ENCODE measurements at places on chromosomes 7 and 10. TPM values are rescaled to one million over a fixed set of nuclear protein-coding genes. Genes with fewer than 3 reads are reported as not detected.

The TAS2R5 gene
- polyA plus RNA-seq = 1.3 TPM

The OR6B1 gene
- polyA plus RNA-seq = not detected

The TMEM176A gene
- not detected for polyA plus RNA-seq

The BAG3 gene
- polyA plus RNA-seq = 22.3 TPM

The CHCHD1 gene
- 32.1 TPM for polyA plus RNA-seq

The FGFR2 gene
- polyA plus RNA-seq = 0.06 TPM

The SLC29A3 gene
- 8.7 TPM for polyA plus RNA-seq

The CALHM3 gene
- polyA plus RNA-seq = not detected

The PIK3AP1 gene
- 0.04 TPM for polyA plus RNA-seq

The PLEKHS1 gene
- polyA plus RNA-seq = not detected

The HHEX gene
- 81.0 TPM for polyA plus RNA-seq

The TAS2R41 gene
- polyA plus RNA-seq = not detected

The ITIH2 gene
- not detected for polyA plus RNA-seq

The ELMO1 gene
- 17.0 TPM for polyA plus RNA-seq

The AHR gene
- polyA plus RNA-seq = 4.8 TPM

The BAIAP2L1 gene
- 0.32 TPM for polyA plus RNA-seq

The POLR2J2 gene
- 1.7 TPM for polyA plus RNA-seq

The GPR141 gene
- not detected for polyA plus RNA-seq

The ITPRID1 gene
- not detected for polyA plus RNA-seq

The KCP gene
- not detected for polyA plus RNA-seq

The SPDYE8 gene
- not detected for polyA plus RNA-seq

The PCLO gene
- polyA plus RNA-seq = 0.04 TPM

The PRF1 gene
- polyA plus RNA-seq = not detected

The FZD1 gene
- 2.4 TPM for polyA plus RNA-seq

The CCZ1B gene
- polyA plus RNA-seq = 16.3 TPM

The PARD3 gene
- polyA plus RNA-seq = 6.2 TPM

The FKBP6 gene
- polyA plus RNA-seq = not detected

The NCF1 gene
- not detected for polyA plus RNA-seq

The ADIRF gene
- polyA plus RNA-seq = 10.9 TPM

The GSTO1 gene
- polyA plus RNA-seq = 85.6 TPM

The GDI2 gene
- polyA plus RNA-seq = 154 TPM

The COL13A1 gene
- 14.5 TPM for polyA plus RNA-seq

The PRKRIP1 gene
- polyA plus RNA-seq = 16.1 TPM

The IL2RA gene
- not detected for polyA plus RNA-seq

The VWC2 gene
- polyA plus RNA-seq = not detected

The FAM25A gene
- not detected for polyA plus RNA-seq

The MEIG1 gene
- not detected for polyA plus RNA-seq

The HOXA2 gene
- polyA plus RNA-seq = 1.9 TPM

The SPRN gene
- polyA plus RNA-seq = 0.03 TPM

The VPS37D gene
- 2.9 TPM for polyA plus RNA-seq

The SLC26A5 gene
- not detected for polyA plus RNA-seq

The CALML5 gene
- not detected for polyA plus RNA-seq

The CEP55 gene
- 13.8 TPM for polyA plus RNA-seq
